NCI-H524 treated with DMSO at 0.1 percent for 48 hours (cell line): ENCODE measurements at places on chromosomes 3 and 15.

- DNase-seq = no peak
These were observed 123.4 kb upstream of the ROPN1 start for GRCh38 chr3:124115279-124115678.

DNA sequence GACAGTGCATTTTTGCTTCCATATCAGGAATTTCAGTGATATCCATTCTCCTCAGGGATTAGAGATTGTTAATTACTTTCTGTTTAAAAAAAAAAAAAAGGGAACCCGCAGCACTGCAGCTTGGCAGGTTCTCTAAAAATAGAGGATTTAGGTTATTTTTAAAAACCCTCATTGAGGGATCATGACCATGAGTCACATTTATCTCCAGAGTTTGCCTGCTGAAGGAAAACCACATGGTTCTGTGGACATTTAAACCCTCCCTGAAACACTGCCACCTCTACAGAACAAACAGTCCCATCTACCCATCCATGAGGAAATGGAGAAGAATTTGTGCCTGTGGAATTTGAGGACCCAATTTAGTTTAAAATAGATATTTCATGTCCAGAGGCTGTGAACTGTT is 66.2 kb upstream of the UBE2E1 start:
- DNase-seq = no peak

DNA sequence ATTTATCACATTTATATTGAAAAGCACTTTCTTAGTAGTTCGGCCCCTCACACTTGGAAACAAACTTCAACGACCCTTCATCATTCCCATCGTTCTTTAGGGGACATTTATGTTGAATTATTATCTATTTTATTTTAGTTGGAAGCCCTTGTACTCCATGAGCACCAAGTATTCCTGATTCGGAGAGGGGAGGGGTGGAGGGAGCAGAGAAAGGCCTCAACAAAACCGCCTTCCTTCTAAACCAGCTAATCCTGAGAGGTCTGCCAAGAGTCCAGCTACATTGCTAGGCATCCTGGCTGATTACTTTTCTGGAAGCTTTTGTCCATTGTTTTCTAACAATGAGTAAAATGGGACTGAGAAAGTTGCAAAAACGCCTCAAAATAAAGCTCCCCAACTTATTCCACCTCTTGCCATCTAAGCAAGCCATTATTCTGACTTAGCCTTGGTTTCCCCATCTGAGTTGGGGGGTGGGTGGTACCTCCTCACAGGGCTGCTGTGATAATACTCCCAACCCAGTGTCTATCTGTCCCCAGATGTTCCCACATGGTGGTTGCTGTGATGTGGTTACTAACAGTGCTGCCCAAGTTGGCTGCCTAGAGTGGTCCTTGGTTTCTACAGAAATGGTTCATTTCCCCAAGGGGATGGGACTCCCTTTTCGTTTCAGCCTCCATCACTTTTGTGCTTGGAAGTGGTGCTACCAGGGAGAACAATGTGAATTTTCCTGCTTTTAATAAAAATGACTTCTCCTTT is 1.2 kb upstream of the TMEM158 start:
- DNase-seq = no peak

DNA sequence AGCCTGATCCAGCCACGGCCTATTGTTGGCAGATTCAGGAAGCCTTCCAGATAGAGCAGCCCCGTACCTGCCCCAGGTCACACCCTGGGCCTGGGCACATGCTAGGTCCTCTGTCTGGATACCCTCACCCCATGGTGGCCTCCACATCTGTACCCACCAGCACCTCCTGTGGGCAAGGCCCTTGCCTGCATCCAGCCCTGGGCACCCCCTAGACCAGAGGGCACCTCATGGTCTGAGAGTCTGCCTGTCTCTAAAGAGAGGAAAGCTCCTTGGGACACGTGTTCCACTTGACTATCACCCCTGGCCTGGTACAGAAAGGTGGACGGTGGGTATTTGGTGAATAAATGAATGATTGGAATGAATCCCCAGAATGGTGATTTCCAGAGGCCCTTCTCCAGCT is 8.9 kb upstream of the COMMD4 start:
- DNase-seq = no peak

GRCh38 chr3:109161487-109162123 is 25.1 kb downstream of the C3orf85 start:
- DNase-seq = no peak

DNA sequence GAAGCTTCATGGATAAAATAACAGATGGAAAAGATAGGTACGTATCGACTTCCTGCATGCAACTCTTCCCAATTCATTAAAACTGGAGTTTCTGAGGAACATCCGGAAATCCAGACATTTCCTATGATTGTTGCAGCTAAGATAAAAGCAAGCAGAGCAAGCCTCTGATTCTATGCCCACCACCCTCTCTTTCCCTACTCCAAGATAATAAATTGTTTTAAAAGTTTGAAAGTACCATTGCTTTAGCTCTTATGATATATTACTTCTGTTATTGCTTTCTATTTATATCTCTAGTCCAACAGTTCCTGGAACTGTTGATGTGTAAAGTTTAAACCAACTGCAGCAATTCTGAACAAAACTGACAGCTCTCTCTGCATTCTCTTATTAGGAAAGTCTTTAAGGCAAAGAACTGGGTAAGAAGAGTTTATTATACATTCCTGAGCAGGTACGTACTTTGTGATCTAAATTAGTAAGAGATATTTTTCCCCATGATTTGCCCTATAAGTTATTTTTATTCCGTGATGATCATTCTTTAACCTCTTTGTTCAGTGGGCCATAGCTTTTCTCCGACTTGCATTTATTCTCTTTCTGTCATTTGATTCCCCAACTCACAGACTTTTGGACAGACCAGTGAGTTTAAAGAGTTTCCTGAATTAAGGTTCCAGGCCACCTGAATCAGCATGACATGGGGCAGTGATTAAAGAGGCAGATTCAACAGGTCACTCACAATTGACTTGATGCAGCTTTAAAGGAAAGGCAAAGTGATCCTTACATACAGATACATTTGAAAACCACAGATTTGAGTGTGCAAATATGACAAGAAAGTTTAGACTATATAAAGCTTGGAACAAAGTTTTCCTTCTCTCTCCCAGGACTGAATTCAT is 94.2 kb upstream of the THRB start:
- DNase-seq = no peak

DNA sequence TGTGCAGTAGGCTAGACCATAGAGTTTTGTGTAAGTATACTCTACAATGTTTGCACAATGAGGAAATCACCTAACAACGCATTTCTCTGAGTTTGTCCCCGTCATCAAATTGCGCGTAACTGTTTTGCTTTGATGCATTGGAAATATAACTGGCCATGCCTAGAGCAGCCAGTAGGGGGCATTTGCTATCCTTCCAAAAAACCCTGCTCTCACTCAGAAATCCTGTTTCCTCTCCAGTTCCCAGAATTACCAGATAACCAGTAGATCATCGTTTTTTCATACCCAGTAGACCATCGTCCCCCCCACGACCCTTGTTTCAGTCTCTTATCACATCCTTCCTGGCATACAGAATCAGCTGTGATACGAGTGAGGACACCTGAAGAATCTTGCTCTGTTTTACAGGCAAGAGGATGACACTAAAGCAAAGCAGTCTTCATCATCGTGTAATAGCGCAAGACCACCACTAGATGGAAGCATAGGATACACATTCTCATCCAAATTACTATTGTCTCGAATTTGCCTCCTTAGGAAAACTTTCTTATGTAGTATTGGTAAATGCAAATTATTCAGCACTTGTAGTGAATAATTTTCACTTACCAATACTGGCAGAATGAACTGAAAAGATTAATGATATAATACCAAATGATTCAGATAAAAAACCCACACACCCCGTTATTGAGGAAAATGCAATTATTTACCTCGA is 4.4 kb upstream of the GABRR3 start:
- peak; percentile 75 for DNase-seq

GRCh38 chr3:48039487-48040190 is 23.4 kb upstream of the MAP4 start:
- DNase-seq = no peak

DNA sequence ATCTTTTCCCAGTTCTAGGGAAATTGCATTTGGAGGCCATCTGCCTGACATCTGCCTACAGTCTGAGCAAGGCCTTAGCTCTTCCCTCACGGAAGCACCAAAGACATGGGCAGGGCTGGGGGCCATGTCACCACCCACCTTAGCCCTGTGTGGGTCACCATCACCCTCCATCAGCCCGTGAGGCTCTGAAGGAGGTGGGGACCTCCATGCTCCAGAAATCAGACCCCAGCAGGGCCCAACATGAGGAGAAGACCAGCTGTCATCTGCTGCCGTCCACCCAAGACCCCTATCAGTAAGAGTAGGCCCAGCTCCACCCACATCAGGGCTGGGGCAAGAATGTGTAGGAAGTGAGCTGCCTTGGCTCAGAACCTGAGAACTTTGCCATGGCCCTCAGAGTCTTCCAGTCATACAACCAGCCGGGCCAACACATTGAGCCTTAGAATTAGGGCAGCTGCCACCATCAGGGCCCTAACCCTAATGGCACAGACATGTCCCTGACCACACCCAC is 1.9 kb downstream of the TMIE start:
- no peak for DNase-seq

DNA sequence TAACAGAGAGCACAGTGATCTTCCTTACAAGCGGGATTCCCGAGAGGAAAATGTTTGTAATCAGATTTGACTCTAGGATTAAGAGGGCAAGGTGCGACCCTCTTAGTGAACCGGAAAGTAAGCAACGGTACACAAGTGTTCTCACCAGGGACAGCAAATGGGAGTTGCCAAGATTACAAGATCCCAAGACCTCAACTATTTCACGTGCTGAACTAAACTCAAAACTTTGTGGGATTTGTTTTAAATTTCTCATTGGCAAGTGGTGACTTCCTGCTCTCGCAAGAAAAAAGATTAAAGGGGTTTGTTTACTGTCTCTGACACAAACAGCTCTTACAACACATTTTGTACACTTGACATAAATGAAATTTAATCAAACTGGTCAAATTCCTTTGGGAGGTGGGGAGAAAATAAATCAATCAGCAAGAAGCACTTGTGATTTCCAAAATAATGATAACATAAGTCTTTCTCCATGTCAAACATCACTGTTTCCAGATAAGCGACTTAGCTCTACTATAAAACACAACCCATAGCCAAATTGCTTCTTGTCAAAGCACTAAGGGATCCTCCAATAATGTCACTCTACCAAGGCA is 2.2 kb upstream of the PGPEP1L start:
- no peak for DNase-seq

- no peak for DNase-seq
These were observed 39.2 kb upstream of the POLR2M start for GRCh38 chr15:57667171-57667849.

GRCh38 chr15:89379818-89380217 is 45.2 kb upstream of the POLG start:
- DNase-seq = no peak

GRCh38 chr3:57007521-57008460 is 52.7 kb upstream of the SPATA12 start:
- DNase-seq = no peak

GRCh38 chr15:78914027-78914764 is 30.6 kb downstream of the CTSH start:
- DNase-seq = no peak

- no peak for DNase-seq
These were observed at the start of gene PCBP4 for GRCh38 chr3:51967384-51968169. Gene PCBP4, minus strand, starts transcription at chr3:51967454. Its CDS starts 6,214 bp downstream, at chr3:51961240.

GRCh38 chr3:147397155-147397874 is 9.0 kb downstream of the ZIC4 start:
- no peak for DNase-seq

GRCh38 chr15:62505762-62506161 is 340.7 kb upstream of the C2CD4B start:
- no peak for DNase-seq

GRCh38 chr15:67175643-67176071 is 78.8 kb downstream of the AAGAB start:
- DNase-seq = no peak

DNA sequence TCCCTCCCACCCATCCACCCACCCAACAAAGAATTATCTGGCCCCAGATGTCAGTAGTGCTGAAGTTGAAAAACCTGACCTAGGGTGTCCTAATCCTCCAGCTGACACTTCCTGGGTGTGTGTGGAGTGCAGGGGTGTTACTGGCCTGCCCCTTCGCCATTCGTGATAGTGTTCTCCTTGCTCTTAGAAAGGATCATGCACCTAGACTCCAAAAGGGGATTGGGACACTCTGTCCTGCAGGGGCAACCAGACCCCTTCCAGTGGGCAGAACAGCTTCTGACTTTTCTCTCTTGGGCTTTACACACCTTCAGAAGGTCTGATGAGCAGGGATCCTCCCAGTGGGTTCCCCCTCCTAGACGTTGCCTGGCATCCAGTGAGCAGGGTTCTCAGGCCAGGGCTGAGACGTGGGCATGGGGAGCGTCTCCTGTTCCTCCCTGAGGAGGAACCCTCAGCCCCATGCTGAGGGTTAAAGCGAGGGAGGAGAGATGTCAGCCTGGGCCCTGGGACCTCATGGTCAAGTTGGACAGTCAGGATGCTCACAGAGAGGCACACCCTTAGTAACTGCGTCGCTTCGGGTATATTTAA is 75.0 kb downstream of the AAGAB start:
- DNase-seq = no peak

GRCh38 chr3:108320746-108321350 is 24.5 kb downstream of the HHLA2 start:
- no peak for DNase-seq

DNA sequence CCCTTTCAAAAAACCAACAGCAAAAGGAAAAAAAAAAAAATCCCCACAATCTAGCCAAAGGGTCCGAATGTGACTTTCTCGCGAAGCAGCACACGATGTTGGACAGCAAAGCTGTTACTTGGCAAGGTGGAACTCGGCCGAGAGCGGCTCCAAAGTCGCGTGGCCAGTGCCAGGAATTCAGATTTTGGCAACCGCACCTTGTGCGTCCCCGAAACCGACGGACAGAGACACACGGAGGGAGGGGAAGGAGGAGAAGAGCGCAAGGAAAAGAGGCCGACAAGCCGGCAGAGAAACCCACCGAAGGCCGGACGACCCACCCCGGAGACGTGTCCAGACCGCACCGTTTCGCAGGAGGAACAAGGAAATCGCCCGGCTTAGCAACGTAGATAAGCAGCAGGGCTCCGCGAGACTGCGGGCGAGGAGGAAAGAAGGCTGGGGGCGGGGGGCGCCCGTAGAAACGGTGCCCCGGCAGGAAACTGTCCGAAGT is 517.3 kb downstream of the MECOM start:
- no peak for DNase-seq

- DNase-seq = peak; percentile 37
These were observed 70.7 kb downstream of the SLC12A8 start for GRCh38 chr3:125141596-125142419.

DNA sequence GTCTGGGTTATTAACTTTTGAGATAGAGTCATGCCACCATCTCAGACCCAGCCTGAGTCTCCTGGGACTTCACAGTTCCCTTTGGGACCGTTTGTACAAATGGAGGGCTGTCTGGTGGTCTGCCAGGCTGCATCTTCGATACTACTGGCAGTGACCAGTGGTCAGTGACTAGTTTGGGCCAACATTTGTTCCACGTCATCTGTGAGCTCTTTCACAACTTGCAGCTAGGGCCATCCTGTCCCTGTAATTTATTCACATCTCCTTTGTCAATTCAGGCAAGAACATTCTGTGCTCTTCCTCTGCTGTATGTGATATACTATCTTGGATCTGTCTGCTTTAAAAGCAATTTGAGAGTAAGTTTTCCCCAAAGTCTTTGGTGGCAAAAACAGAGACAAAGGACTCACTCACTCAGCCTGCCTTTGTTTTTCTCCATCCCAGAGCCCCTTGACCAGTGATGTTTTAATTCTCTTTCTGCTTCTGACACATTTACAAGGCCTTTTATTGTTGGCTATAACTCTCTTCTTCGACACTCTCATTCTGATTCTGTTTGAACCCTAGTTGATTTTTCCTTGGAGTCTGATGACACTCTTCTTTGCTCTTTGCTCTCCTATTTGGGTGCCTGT is 353.4 kb downstream of the EPHB1 start:
- DNase-seq = no peak
